ENCODE measurements at places on chromosomes 5 and 9.

DNA sequence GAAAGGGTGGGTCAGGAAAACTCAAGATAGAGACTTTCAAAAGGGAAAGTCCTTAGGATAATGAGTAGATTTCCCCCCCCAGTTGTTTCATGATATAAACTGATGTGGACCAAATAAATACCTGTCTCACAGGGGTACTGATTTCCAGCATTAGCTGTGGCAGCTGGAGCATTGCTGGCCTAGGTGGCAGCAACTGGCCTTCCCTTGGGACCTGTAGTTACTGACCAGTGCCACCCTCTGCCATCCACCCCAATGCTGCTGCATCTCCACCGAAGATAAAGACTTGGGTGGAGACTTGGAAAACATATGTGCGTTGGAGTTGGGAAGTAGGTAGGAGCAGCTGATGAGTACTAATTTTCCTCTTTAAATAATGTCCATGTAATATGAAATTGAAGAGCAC lies 71.8 kb downstream of the SYK start:
- DNase-seq: no peak

GRCh38 chr9:115650768-115651167 lies 502.8 kb upstream of the PAPPA start:
- no peak for DNase-seq

GRCh38 chr5:14810928-14811572 lies 60.5 kb downstream of the ANKH start:
- no peak for DNase-seq

DNA sequence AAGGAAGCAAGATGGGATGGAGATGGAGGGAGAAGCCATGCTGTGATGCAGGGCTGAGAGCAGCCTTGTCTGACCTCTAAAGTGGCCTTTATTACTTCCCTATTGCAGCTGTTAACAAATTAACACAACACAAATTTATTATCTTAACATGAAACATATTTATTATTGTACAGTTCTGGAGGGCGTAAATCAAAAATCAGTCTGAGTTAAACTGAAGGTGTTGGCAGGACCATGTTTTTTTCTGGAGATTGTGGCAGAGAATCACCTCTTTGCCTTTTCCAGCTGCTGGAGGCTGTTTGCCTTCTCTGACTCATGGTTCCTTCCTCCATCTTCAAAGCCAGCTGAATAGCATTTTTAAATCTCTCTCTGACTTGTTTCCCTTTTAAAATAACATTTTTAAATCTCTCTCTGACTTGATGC lies 7.2 kb upstream of the MCC start:
- no peak for DNase-seq

- DNase-seq: no peak
These were observed 161.2 kb downstream of the GNA14 start for GRCh38 chr9:77486968-77487367.

- no peak for DNase-seq
These were observed at the start of gene CDH18 for GRCh38 chr5:19987612-19988361. TSS of gene CDH18 (minus strand) at chr5:19988200. CDS start at chr5:19838986, 149,214 bp downstream.

DNA sequence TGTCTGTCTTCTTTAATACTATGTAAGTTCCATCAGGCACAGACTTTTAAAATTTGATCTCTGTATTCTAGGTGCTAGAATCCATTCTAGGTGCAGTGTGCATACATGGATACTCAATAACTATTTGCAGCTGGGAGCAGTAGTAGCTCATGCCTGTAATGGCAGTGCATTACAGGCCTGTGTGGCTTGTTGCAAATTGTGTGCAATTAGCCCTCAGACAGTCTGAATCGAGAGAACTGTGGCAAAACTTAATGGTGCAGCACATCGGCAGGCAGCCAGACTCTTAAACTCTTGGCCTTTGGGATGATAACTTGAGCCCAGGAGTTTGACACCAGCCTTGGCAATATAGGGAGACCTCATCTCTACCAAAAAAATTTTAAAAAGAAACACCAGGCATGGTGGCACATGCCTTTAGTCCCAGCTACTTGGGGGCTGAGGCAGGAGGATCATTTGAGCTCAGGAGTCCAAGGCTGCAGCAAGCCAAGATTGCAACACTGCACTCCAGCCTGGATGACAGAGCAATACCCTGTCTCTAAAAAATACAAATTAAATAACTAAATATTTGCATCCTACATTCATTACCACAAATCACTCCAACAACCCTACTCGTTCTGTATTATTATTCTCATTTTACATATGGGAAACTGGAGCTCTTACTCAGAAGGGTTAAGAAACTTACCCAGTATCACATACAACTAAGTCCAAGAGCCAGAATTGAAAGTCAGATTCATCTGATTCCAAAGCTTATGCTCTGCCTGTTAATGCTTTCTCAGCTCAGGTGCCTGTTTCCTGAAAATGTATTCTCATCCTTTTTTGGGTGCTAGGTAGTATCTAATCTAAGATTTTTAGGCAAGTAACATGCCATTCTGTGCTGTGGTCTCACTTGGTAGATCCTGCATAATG lies 30.1 kb downstream of the PRKACG start:
- DNase-seq: no peak

DNA sequence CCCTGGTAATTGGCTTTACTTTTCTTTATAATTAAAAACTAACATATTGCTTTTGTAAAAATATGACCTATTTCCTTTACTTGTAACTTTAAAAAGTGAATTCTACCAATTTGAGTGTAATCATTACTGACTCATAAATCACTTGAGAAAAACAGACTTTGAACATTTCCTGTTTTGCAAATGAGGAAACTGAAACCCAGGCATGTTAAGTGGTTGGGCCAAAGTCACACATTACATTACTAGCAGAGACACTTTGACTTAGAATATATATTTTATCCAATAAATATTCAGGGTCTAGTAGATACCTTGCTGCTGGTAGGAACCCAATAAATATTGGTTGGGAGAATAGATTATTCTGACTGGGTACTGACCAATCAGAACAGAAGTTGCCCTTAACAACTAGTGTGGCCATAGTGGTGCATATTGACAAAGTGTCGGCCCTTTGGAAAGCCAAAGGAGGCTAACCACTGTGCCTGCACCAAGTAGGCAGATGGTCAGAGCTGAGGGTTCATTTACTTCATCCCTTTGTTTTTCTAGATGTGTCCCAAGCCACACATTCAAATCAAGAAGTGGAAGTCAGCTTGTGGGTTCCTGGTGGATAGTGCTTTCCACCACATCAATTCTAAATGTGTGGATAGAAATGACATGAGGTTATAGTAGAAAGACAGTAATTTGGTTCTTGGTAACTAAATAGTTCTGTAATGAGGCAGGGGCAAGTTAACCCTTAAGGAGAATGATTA lies 365.1 kb upstream of the RIOK2 start:
- DNase-seq: peak; percentile 78

GRCh38 chr9:137460363-137461315 lies 1.5 kb upstream of the NSMF start:
- DNase-seq: no peak

DNA sequence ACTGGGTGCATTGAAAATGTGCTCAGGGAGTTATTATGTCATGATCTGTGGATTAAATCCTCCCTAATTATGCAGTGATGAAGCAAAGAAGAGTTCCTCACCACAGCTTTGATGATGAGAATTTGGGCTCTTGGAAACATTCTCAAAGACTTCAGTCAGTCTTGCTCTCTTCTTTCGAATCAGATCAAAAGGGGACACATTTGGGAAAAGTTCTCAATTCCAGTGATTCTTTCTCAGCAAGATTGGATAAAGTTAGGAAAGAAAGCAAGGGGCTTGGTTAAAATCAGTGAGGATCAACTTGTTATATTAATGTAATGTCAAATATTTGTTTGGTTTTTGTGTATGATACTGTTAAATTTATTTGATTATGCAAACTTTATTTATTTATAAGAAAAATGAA lies 411.3 kb upstream of the ACTBL2 start:
- no peak for DNase-seq

Data from suppressor macrophage (primary cell).